ENCODE measurements at places on chromosomes 7 and 10.

- DNase-seq, result no peak
Measured at GRCh38 chr7:108404509-108405420, 51.5 kb downstream of the NRCAM start.

GRCh38 chr7:8143151-8143874 lies 118.7 kb downstream of the ICA1 start:
- DNase-seq, result no peak

GRCh38 chr7:75856536-75856935 lies 22.3 kb upstream of the RHBDD2 start:
- DNase-seq, result no peak

DNA sequence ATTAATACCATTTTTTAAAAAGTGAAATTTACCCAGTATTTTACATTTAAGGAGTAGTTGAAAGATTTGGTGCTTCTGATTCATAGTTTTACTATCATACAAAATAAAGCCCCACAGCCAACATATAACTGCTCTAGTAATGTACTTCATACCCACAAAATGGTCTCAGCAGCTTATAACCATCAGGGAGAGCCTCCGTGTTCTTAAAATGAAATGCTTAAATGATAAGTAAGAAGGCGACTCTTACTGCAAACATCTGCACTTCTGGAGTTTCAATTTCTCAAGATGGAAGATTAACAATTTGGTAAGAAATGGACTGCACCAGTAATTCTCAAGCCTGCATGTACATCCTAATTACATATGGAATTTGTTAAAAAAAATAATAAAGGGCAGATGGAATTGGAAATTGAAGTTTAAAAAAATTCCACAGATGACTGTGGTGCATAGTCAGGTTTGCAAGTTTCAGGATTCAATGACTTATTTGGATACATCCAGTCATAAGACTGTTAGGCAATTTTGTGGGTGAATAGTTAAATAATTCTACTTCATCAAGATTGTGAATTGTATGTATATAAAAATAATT lies 461.0 kb downstream of the KIF20B start:
- DNase-seq, result peak; percentile 74

DNA sequence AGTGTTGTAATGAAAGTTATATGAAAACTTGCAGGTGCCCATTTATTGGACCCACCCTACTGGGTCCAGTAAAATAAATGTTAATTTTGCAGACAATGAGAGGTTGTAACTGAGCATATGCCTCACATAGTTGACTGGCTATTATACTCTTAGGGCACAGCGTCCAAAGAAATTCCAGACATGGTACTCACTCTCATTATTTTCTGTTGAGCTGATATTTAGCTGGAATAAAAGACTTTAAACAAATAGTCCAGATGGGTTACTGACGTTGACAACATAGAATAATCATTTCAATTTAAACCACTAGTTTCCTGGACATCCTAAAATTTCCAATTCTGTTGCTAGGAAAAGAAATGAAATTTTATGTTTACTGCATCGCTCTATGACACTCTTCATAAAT lies 174.5 kb downstream of the ZNF365 start:
- DNase-seq, result no peak

- no peak for DNase-seq
Measured at GRCh38 chr7:107036535-107036934, 8.0 kb upstream of the PRKAR2B start.

GRCh38 chr10:29598851-29599311 lies 35.9 kb downstream of the SVIL start:
- no peak for DNase-seq

- no peak for DNase-seq
Measured at GRCh38 chr10:123451618-123452245, 214.4 kb upstream of the GPR26 start.

- DNase-seq, result no peak
Measured at GRCh38 chr10:26960308-26960707, 99.5 kb upstream of the ABI1 start.

GRCh38 chr10:120396228-120396627 lies 60.8 kb upstream of the PLPP4 start:
- no peak for DNase-seq

GRCh38 chr10:120012131-120012400 lies 119.5 kb downstream of the SEC23IP start:
- DNase-seq, result no peak

GRCh38 chr7:80940539-80941207 lies 21.8 kb upstream of the SEMA3C start:
- DNase-seq, result no peak

- DNase-seq, result no peak
Measured at GRCh38 chr7:35787925-35788324, 12.9 kb upstream of the SEPTIN7 start.

DNA sequence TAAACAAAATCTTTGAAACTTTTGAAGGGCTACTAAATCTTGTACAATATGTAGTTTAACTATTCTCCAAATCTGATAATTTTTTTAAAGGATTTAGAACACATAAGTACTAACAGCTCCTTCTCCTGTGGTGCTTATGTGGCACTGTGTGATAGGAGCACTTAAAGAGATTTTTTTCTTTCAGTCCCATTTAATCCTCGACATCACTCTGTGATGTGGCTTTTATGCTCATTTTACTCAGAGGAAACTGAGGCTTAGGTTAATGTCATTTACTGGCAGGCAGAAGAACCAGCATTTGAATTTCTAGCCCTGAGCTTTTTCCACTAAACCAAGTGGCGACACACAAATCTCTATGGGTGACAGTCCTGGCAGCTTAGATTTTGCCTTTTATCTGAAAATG lies 92.4 kb downstream of the SAMD9 start:
- DNase-seq, result no peak

GRCh38 chr10:17671307-17671706 lies 27.4 kb downstream of the STAM start:
- DNase-seq, result no peak

GRCh38 chr10:29627201-29628132 lies 7.3 kb downstream of the SVIL start:
- no peak for DNase-seq

GRCh38 chr10:124952123-124952522 lies 10.2 kb downstream of the ZRANB1 start:
- no peak for DNase-seq

GRCh38 chr7:50534690-50535290 lies 30.4 kb downstream of the DDC start:
- peak; percentile 95 for DNase-seq

DNA sequence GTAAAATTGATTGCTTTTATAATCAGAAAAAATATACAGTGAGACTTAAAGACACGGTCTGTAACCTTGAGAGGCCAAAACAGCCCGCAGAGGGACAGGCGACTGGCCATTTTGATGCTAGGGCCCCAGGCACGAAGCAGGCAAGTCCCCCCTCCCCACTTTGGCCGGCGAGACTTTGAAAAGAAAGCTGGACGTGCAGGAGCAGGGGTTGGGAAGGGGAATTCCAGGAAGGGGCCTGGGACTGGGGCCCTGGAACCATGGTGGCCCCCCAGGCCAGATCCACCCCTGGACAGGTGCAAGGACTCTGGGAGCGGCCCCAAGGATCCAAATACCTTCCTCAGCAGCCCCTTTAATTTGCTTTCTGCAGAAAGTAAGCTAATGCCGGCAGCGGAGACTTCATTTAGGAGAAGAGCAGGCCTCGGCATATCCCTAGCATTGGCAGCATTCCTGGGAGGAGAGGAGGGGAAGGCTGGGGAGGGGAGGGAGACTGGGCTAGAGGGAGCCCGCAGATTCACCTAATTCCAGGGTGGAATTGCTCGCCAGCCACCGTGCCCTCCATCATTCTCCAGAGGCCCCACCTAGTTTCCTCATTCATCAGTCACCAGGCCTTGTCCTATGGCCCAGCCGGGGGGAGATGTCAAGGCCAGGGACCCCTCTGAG lies 24.9 kb upstream of the TNRC18 start:
- no peak for DNase-seq

GRCh38 chr7:124698964-124699363 lies 66.6 kb downstream of the GPR37 start:
- DNase-seq, result no peak

GRCh38 chr7:97005183-97006054 lies at the start of gene DLX6:
Gene DLX6 (plus strand): TSS chr7:97005553. CDS start chr7:97005978, 425 bp downstream.
- DNase-seq, result no peak

DNA sequence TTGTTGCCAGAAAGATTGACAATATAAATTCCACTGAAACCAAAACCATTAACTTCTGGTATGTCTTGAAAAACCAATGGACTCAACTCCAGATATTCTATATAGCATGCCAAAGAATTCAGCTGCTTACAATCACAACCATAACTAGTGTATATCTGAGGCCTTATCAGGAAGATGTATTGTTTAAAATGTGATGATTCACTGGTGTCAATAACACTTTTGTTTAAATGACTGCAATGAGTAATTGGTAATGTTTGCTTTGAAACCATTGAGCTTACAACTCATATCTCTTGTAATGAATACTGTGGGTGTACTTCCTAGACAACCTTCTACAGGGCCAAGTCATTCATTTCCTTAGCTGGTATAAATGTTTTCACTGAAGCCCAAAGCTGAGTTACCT lies 727.9 kb upstream of the KCND2 start:
- DNase-seq, result no peak

DNA sequence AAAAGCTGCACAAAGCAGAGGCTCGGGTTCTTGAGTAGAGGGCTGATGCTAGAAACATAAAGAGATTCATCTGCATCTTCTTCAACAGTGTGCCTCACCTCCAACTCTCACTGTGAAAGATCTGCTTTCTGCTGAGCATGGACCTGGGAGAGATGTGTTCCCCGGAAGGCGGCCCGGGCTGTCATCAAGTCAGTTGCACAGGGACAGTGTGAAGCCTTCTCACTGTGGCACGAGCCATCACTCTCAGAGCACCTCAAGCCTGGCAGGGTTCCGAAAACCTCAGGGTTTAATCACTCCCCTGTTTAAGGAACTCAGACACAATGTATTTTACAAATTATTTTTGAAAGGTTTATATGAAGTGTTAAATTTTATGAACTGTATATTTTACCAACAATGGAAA lies 98.7 kb downstream of the RBM20 start:
- no peak for DNase-seq

- DNase-seq, result peak; percentile 55
Measured at GRCh38 chr7:77759294-77759889, 38.8 kb downstream of the TMEM60 start.

DNA sequence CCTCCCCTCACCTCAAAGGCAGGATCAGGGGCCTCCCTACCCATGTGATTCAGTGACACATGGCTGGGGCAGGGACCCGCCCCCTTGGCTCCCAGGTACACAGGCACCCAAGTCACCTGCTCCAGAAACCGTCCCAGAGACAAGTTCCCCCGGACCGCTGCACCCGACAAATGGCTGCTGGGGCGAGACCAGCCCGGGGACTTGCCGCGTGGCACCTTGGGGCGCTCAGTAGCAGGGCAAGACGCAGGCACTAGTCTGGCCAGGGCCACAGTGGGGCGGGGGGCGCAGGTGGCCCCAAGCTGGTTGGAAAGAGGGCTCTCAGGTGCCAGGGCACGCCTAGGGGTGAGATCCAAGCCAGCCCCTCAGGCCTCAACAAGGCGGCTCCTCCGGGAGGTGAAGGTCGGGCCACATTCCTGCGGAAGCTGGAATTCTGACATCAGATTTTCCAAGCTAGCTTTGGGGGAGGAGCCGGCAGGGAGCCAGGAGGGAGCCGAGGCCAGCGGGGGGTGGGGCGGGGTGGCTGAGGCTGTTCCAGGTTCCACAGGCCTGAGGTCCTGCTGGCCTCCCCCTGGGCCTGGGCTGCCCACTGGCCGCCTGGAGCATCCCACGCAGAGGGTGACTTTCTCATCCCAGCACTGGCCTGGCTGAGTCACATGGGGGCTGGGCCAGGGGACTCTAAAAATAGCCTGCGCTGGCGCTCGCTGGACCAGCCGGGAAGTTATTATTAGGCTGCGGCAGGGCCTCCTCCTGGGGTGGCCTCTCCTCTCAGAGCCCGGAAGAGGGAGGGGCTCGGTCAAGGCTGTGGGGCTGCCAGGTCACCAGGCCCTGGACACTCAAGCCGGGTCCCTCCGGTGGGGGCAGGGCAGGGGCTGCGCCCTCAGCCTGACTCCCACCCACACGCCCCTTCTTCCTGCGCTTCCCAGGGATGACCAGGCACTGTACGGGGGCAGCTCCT lies 20.5 kb upstream of the INPP5A start:
- peak; percentile 77 for DNase-seq

- no peak for DNase-seq
Measured at GRCh38 chr7:119594956-119595355, 678.0 kb upstream of the KCND2 start.

DNA sequence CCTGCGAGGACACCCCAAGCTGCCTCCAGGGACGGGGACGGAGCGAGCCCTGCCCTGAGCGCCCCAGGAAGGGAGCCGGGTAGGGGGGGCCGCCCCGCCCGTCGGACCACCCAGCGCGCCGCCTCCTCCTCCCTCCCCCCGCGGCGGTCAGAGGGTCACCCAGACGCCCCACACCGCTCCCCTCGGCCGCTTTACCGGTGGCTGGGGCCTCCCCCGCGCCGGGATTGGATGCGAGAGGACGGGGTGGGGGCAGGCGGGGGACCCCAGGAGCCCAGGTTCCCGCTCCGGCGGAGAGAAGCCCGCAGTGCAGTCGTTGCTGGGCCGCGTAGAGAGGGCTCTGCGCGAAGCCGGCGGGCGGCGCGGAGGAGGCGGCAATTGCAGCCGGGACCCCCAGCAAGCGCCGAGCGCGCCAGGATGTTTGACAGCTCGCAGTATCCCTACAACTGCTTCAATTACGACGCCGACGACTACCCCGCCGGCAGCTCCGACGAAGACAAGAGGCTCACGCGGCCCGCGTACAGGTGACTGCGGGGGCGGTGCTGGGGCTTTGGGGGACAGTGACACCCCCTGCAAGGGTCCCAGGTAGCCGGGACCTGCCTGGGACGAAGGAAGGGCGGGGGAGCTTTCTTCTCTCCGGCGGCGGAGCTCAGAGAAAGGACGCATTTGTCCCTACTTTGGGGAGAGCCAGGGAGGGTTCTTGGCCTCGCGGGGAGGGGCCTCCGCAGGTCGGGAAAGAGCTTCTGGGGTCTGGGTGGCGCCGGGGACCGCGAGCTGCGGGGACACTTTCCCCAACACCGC lies at the start of gene FOXL3:
Gene FOXL3 (plus strand): TSS at position 415 of the 798 bp plus-strand sequence. CDS start 0 bp downstream, at position 415.
- no peak for DNase-seq

DNA sequence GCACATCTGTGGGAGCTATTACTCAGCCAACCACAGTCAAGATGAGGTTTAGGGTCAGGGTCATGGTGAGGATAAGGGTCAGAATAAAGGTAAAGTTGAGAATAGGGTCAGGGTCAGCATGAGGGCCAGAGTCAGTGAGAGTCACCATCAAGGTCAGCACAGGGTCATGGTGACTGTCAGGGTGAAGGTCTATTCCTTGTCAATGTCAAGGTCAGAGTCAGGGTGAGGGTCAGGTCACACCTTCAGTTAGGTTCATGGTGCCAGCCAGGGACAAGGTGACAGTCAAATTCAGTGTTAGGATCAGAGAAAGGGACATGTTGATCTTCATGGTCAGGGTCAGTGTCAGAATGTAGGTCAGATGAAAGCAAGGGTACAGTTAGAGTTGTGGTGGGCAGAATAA lies 14.1 kb downstream of the MRPS24 start:
- no peak for DNase-seq

DNA sequence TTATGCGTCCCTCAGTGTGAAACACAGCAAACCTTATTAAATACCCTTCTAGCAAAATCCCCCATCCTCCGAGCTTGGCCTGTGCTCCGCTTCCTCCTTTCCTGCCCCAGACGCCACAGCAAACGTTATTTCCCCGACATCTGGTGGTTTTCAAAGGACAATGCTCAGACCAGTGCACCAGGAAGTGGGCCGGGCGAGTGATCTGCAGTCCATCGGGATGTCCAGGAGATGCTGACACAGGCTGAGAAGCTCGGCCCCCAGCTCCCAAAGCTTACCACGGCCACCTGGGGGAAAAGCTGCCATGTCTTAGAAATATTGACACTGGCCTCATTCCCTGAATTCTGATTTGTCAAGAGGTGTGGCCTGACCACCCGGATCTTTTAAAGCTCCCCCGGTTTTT lies 129.5 kb downstream of the PTPRN2 start:
- DNase-seq, result no peak

All from HFF-Myc (cell line).